Ureter (tissue), 1 donor: ENCODE measurements at places on chromosomes 5 and 9. TPM values are rescaled to one million over a fixed set of nuclear protein-coding genes. Genes with fewer than 3 reads are reported as not detected.

The NIM1K gene
- total RNA-seq: 1.8 TPM

DNA sequence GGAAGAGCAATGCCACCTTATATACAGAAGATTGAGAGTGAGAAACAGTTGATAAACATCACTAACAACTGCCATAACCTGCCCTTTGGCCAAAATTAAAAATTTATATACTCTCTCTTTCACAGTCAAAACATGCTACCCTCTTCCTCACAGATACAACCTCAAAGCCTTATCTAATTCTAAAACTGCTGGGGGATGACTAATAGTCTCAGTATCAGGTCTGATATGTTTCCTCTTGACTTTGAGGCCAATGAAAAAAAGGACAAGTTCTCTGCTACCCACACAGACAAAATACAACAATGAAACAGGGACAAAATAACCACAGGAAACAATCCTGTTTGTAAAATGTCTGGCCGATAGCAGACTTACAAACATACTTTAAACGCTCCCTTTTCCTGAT is 485.6 kb upstream of the NUDT12 start:
- no peak for DNase-seq

The MINAR2 gene
- not detected for total RNA-seq

DNA sequence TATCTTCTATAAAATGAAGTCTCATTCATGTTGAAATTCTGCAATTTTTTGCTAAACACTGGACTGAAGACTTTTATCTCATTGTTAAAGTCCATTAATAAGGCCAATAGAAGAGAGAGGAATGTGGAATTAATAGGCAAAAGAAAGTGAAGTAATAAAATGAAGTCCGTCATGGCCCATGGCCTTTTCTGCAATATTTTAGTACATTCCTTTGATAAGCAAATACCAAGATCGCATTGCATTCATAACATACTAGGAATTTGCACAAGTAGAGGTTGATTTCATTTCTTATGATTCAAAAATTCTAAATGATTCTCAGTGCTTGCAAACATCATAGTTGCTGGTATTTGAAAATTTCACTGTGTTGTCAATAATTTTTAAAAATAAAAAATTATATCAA is 664.0 kb downstream of the NR2F1-AS1 start:
- DNase-seq: no peak

GRCh38 chr9:116978155-116978554 is 291.1 kb downstream of the TRIM32 start:
- DNase-seq: no peak

The LVRN gene
- 0.49 TPM for total RNA-seq

- no peak for DNase-seq
Observed at GRCh38 chr9:16205455-16205854, 652.6 kb downstream of the CCDC171 start.

DNA sequence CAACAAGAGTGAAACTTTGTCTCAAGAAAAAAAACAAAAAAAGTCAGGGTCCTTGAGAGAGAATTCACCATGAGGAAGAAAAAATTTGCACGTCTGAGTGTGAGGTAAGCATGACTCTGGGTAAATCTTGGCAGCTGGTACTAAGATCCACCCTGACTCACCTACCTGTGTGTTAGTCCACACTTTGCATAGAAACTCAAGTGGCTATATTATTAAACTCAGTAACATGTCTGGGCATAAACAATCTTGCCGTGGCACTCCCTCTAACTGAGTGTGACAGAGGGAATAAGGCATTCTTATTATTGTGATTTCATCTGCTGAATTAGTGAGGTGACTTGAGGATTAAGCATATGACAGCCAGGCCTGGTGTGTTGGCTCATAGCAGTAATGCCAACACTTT is 259.4 kb upstream of the VLDLR start:
- DNase-seq: no peak

DNA sequence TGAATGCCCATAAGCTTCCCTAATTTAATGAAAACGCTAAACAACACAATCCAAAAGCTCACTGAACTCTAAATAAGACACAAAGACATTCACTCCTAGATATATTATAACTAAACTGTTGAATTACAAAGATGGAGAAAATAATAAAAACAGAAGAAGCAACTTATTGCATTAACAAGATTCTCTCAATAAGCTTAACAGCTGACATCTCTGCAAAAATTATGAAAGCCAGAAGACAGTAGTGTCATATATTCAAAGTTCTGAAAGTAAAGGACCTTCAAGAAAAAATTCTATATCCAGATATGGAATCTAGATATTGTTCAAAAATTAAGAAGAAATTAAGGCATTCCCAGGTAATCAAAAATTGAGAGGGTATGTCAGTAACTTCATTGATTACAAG is 957.8 kb upstream of the TYRP1 start:
- no peak for DNase-seq
